ENCODE measurements at places on chromosomes 6 and 20.

DNA sequence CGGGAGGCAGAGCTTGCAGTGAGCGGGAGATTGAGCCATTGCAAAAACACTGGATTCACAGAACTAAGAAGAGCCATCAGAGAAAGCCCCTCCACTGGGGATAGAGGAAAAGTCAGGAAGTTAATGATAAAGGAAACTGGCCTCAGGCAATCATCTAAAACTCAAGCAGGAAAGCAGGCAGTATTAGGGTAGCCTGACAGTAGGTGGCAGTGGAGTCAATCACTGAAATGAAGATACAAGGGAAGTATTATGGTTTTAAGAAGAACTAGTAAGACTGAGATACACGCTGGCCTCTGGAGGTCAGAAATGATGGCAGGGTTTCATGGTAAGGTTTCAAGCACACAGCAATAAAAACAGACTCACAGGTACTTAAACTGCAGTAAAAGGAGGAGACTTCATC is 578.3 kb downstream of the HACE1 start:
- no peak for DNase-seq

DNA sequence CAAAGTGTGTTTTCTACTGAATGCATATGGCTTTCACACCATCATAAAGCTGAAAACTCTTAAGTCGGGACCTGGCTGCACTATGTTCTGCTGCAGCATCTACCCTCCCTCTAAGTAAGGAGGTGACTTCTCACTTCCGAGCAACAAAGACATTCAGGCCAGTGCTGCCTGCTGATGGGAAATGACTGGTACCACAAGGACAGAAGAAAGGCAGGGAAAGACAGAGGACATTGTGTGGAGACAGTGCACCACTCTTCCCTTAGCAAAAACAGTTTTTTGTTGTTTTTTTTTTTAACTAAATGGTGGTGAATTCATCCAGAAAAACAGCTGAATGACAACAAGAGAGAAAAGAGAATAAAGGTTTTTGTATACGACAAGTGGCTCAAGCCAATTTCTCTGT is 81.5 kb downstream of the MAP7 start:
- DNase-seq, result no peak

DNA sequence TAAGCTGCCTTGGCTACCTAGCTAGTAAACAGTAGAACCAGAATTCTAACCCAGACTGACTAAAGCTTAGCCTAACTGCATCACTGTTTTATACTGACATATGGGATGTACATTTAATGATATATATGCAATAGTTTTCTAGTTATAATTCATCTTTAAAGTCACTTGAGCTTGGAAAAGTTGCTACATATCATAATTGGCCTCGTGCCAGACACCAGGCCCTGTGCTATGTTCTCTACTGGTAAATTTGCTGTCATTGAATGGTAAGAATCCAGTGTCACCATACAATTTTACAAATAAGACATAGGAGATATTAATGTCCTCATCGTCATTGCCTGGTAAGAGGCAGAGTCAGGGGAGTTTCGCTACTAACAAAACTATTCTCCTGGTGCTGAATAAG is 396.8 kb downstream of the CDKAL1 start:
- no peak for DNase-seq

GRCh38 chr6:139641376-139641775 is 266.9 kb upstream of the CITED2 start:
- no peak for DNase-seq

DNA sequence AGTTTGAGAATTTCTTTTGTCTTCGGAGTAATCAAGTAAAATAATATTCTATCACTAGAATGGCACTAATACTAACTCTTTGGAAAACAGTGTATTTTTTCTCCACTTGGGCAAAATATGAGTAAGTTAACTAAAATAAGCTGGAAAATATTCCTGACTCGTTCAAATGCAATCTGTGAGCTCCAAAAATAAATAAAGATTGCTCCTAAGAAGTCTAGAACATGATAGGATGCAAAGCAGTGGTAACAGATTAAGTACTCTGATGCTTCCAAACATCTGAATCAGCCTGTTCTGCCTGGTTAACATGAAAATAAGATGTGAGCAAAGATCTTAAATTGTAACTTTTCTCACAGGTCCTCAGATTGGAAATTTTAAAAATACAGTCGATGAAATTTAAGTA is 285.1 kb upstream of the ID4 start:
- DNase-seq, result no peak

- DNase-seq, result no peak
These were observed 105.0 kb upstream of the HDDC2 start for GRCh38 chr6:125406741-125407140.

- DNase-seq, result no peak
These were observed 183.5 kb upstream of the PCSK2 start for GRCh38 chr20:17043323-17043722.

GRCh38 chr6:36378243-36378920 is 9.1 kb downstream of the ETV7 start:
- DNase-seq, result no peak

DNA sequence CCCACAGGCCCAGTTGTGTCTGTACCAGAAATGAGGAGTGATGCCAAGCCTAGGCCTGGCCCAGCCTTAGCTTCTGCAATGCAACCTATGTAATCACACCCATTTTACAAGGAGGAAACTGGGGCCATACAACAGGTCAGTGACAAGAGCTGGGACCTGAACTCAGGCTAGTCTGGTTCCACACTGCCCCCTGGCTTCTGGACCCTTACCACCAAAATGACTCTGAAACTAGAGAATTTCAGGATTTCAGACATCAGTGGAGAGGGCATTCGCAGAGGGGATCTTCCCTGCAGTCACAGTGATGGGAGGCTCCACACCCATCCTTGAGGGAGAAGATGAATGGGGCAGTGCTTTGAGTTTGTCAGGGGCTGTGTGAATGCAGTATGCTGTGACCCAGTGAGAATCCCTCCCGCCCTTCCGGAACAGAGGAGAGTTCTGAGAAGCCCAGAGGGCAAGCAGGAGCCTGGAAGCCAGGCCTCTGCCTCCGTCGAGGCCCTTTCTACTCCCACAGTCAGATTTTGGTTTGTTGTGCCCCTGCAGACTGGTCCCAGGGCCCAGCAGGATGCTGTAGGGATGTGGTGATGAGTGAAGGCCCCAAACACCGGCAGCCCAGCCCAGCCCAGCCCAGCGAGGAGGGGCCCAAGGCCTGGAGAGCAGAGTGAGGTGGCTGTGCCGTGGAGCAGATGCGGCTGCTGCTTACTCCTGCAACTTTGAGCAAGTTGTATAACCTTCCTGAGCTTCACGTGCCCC is 48.1 kb upstream of the MYL9 start:
- DNase-seq, result no peak

GRCh38 chr6:68978411-68978810 is 343.3 kb downstream of the ADGRB3 start:
- DNase-seq, result no peak

DNA sequence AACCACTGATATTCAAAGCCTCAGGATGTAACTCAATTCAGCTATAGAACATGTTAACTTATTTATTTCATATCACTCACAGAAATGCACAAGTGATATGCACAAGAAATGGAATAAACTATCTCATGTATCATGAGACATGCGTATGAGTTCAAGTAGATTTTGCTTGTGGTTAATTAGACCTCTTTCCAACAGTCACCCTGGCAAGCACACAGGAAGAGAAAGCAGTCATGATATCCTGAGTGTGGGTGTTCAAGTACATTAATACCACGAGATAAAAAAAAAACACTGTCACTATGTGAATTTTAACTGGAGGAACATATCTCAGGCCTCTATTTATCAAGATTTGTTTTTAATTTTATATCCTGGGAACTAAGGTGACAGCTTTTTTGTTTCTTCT is 64.2 kb downstream of the LAMP5 start:
- DNase-seq, result no peak

- DNase-seq, result no peak
These were observed 14.2 kb downstream of the CHD6 start for GRCh38 chr20:41604002-41604401.

DNA sequence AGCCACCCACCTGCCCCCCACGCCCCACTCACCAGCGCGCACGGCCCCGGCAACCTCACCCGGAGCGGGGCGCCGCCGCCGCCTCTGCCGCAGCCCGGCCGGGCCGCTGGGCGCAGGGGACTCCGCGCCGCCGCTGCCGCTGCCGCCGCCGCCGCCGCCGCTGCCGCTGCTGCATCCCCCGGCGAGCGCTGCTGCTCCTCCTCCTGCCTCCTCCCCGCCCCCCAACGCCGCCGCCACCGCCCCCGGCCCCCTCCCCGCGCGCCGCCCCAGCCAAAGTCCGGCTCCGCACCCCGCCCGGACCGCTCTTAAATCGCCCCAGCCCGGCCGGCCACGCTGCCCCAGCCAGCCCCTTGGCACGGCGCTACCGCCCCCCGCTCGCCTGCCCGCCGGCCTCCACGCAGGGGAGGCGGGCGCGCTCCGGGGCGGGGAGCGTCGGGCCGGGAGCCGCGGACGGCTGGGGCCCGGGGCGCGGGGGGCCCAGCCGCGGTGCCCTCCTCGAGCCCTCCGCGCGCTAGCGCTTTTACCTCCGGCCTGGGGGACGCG is at the start of gene SULF2:
Gene SULF2, minus strand, starts transcription at position 171 of the 543 bp plus-strand sequence. CDS start 28,118 bp downstream, outside the sequence.
- no peak for DNase-seq

DNA sequence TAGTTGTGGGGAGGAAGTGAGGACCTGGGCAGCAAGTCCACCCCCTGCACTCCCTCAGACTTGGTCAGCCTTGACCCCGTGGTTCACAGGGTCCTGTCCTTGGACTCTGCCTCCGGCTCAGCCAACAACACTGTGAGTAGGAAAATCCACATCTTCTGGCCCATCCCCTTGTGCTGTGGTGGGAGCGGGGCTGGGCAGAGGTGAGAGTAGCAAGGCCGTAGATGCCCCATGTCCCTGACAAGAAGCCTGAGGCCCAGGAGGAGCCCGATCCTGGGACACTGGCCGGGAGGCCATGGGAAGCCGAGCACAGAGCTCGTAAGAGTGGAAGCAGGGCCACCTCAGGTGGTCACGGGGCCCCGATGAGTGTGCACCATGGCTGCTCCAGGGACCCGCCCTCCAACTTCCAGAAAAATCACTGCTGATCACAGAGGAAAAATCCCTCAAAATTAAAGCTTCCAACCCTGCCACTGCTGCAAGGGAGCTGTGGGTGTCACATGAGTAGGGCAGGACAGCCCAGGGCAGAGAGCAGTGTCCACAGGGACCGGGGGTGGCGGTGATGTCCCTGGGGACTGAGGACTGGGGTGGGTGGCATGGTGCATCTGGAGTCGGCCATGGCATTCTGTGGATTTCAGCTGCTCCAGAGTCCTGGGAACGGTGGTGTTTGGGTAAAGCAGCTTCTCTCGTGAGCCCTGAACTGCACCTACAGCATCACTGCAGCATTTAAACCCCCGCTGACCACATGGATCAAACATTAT is 189.4 kb downstream of the DLL1 start:
- no peak for DNase-seq

DNA sequence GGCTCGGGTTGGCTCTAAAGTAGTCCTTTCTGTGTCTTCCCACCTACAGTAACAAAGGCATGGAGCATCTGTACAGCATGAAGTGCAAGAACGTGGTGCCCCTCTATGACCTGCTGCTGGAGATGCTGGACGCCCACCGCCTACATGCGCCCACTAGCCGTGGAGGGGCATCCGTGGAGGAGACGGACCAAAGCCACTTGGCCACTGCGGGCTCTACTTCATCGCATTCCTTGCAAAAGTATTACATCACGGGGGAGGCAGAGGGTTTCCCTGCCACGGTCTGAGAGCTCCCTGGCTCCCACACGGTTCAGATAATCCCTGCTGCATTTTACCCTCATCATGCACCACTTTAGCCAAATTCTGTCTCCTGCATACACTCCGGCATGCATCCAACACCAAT is 291.2 kb downstream of the ESR1 start:
- no peak for DNase-seq

GRCh38 chr20:40339661-40340449 is 349.2 kb downstream of the MAFB start:
- no peak for DNase-seq

DNA sequence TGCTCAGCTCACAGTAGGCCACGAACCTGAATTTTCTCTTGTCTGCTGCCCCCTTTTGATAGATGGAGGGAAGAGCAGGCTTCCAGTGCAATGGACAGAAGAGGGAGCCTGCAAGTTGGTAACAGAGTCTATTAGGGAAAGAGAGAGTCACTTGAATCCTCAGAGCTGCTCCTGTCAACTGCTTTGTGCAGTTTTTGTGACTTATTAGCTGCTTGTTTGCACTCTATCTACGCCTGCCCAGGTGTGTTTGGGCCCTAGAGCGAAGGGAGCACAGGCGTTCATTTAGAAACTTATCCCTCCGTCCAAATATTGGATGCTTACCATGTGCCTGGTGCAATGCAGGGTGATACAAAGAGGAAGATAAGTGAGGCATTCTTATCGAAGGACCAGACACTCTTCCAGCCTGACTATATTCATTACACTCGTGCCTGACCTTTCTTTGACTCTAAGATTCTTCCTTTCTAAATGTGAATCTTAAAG is 11.6 kb upstream of the SLC2A12 start:
- DNase-seq, result peak; percentile 16

DNA sequence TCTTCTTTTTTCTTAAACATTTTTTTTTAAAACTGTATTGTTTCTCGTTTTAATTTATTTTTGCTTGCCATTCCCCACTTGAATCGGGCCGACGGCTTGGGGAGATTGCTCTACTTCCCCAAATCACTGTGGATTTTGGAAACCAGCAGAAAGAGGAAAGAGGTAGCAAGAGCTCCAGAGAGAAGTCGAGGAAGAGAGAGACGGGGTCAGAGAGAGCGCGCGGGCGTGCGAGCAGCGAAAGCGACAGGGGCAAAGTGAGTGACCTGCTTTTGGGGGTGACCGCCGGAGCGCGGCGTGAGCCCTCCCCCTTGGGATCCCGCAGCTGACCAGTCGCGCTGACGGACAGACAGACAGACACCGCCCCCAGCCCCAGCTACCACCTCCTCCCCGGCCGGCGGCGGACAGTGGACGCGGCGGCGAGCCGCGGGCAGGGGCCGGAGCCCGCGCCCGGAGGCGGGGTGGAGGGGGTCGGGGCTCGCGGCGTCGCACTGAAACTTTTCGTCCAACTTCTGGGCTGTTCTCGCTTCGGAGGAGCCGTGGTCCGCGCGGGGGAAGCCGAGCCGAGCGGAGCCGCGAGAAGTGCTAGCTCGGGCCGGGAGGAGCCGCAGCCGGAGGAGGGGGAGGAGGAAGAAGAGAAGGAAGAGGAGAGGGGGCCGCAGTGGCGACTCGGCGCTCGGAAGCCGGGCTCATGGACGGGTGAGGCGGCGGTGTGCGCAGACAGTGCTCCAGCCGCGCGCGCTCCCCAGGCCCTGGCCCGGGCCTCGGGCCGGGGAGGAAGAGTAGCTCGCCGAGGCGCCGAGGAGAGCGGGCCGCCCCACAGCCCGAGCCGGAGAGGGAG is 580 bp downstream of the VEGFA start:
- DNase-seq, result peak; percentile 45

Data from activated T-cell treated with anti-CD3 and anti-CD28 coated beads for 48 hours (primary cell).